Stimulated activated CD8-positive, alpha-beta memory T cell treated with anti-CD3 and anti-CD28 coated beads, Interleukin-7, amount 100 ng/mL, for 1 hour (primary cell): ENCODE measurements at places on chromosomes 3 and 15.

DNA sequence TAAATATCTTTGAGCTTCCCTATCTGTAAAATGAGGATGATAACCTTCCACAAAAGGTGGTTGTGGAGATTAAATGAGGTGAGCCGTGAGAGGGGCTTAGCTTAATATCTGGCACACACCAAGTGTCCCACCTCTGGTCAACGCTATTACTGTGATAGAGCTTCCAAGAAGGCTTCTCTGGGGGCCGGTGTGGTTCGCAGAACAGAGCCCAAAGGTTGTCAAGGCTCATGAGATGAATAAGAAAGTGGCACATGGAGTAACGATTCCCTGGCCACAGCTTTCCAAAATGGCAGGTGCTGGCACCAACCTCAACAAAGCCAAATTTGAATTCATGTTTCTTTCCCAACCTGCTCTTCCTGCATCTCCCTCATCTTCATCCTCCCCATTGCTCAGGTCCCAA, 10.4 kb downstream of the KY start:
- no peak for DNase-seq

GRCh38 chr15:44501768-44502366, 35.1 kb upstream of the EIF3J start:
- no peak for DNase-seq

GRCh38 chr15:67322481-67322880, 67.9 kb downstream of the IQCH start:
- DNase-seq = no peak

- no peak for DNase-seq
Measured at GRCh38 chr15:38547255-38547997, 17.2 kb downstream of the RASGRP1 start.

DNA sequence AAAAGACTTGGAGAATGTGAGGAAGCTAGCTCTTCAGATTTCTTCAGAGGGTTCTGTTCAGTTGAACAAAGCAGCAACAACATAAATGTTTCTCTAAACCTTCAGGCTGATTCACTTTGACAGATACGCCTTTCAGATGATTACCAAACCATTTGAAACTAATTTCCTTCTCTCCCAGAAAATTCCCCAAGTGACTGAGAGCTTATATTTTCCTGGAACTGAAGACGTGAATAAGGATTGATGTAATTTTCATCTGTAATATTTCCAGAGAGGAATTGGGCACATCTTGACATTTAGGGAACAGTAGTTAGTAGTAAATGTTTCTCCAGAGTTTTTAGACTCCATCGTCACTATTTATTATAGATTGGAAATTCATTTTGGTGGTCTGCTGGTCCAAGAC, 108.6 kb upstream of the AADACL2 start:
- DNase-seq = no peak

GRCh38 chr15:77599899-77600298, 32.8 kb downstream of the LINGO1 start:
- DNase-seq = no peak

- DNase-seq = no peak
Measured at GRCh38 chr3:81778678-81779182, 17.3 kb upstream of the GBE1 start.

GRCh38 chr3:44984335-44984734, 8.3 kb downstream of the EXOSC7 start:
- DNase-seq = no peak

- no peak for DNase-seq
Measured at GRCh38 chr3:156674911-156675829, 780 bp downstream of the TIPARP start.

DNA sequence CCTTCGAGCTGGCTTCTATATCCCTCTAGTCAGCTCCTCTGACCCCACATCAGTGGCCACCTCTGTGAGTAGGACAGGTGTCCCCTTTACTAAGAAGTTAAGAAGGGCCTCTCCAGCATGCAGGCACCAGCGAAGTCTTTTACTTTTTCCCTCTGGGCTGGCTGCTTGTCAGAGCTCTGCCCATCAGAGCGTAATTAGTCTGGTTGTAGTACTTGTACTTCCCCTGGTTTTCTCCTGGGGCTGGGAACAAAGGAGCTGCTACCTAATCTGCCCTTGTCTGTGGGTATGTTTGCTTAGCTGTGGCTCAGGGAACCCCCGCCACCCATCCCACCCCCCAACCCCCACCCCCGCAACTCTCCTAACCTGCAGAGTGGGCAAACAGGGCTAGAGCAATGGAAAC, 27.4 kb upstream of the ALPK3 start:
- DNase-seq = no peak

GRCh38 chr3:170043506-170043905, 5.7 kb downstream of the GPR160 start:
- no peak for DNase-seq

- DNase-seq = no peak
Measured at GRCh38 chr3:72077473-72078259, 292.7 kb upstream of the PROK2 start.

- DNase-seq = no peak
Measured at GRCh38 chr3:54891540-54891897, 36.3 kb downstream of the LRTM1 start.

DNA sequence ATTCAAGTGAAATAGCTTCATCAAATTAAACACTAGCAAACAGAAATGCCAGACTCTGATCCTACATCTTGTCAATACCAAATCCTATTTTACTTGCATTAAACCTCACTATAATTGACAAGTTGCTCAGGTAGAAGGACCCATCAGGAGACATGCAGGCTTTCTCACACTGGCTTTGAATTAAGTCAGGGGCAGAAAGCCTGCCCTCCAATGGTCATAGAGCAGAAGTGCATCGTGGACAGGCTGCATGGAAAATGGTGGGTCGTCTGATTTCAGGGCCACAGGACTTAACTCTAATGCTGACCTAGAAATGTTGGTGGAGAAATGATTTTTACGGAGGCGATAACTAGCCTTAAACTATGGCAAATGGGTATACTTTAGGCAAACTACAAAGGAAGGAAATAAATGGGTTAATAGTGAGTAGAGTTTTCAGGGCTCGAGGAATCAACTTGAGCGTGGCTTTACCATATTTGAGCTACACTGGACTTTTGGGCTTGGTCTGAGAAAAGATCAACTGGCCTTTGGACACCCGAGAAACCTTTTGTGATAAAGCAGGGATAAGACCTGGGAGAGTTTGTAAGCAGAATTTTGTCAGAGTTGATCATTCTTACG, 283.9 kb downstream of the GRM7 start:
- DNase-seq = no peak

DNA sequence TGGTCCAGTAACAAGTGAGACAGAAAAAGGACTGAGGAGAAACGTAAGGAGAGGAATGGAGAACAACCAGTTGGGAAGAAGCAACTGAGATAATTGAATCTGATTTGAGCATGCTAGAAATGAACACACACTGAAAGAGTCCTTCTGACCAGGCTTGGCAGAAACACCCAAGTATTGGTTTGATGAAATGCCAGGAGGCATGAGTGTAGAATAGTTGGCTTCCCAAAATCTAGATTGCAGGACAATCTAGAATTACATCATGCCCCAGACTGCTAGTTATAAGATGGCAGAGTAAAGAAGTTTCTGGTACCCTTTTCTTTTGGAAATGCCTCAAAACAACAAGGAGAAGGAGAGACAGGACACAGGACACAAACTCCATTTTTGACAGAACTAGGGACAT, 189.7 kb upstream of the STT3B start:
- DNase-seq = no peak

DNA sequence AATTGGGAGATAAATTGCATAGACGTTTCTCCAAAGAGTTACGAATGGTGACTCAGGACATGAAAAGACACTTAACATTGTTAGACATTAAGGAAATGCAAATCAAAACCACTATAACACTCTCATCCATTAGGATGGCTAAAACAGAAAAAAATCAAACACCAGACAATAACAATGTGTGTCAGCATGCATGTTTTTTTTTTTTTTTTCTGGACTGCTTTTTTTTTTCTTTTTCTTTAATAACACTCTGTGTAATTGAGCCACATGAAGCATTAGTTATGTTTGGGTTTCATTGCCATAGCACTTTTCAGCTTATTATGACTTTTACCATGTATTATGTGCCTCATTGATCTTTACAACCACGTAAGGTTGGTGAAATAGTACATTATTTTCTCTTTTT, 95.0 kb downstream of the NFKBIZ start:
- DNase-seq = no peak

- DNase-seq = no peak
Measured at GRCh38 chr3:20103731-20104130, 63.5 kb downstream of the KAT2B start.

DNA sequence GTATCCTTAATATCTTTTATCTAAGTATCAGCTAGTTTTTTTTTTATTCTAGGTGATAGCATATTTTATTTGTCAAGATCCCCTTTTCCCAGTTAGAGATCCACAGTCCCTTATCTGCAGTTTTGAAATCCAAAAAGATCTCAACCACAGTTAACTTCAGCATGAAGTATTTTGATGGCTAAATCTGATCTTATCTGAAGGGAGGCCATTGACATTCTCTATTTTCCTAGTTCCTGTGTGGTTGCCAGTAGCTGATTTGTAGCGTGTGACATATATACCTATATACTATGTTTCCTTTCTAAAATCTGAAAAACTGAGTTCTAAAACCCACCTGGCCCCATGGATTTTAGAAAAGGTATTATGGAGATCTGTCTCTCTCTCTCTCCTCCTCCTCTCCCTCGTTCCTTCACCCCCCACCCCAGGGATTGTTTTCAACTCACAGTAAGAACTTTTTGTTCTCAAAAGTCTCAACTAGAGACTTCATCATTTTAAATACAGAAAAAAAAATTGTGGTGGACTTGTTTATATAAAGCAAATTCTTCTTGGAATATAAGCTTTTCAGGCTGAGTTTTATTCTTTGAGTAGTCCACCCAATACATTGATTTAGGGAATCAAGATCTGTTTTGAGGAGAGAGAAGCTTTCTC, 12.3 kb downstream of the TCF12 start:
- no peak for DNase-seq

- no peak for DNase-seq
Measured at GRCh38 chr15:73328981-73329380, 39.8 kb downstream of the HCN4 start.

DNA sequence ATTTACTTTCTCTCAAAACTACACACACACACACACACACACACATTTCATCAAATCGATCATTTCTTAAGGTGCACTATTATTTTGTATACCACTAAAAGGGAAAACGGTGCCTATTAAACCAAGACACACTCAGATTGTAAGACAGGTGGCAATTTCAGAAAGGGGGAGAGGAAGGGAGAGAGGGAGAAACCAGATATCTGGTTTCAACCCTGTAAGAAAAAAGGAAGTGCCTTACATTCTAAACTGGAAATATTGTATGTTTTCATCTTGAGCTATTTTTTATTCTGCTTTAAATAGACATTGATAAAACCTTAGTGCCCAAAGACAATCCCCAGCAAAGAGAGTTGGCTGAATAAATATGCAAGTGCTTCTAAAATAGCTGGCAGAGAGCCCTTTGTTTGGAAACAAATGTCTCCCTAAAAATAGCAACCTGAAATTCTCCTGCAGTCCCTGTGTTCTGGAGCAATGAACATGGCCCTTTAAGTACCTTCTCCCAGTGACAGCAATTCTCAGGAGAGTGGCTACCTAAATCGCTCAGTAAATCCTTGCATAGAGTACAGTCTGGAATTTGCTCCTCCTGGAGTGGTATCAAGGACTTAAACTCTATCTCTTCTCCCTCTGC, 85.7 kb downstream of the RARB start:
- no peak for DNase-seq

- DNase-seq = no peak
Measured at GRCh38 chr15:90942354-90943120, 7.5 kb downstream of the UNC45A start.

DNA sequence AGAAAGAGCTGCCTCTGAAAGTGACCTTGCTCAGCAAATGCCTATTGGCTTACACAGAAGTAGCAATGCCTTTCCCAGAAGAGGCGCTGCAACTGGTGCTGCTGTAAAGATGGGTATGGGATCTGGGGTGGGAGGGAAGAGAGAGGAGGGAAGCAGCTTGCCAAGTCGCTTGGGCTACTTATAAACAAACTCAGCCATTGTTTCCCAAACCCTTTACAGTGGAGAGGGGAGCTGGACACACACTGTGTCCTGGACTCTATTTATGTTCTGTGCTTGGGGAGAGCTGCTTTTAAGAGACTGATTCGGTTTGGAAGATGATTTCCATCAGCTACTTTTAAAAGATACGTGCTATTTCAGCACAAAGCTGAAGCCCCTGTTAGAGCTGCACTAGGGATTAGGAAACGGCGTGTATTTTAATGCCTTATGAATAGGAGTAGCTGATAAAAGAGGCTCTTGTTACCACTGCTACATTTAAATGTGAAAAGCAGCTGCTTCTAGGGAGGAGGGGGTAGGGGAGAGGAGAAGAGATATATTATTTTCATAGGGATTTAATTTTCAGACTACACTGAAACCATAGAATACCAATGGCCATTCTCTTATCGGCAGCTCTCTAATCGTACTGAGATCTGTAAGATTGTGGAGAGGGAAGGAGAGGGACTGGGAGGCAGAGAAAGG, 440.6 kb downstream of the MCTP2 start:
- no peak for DNase-seq

GRCh38 chr3:59540696-59541095, 490.9 kb upstream of the CFAP20DC start:
- DNase-seq = no peak

GRCh38 chr3:114706591-114707232, 412.9 kb downstream of the TIGIT start:
- DNase-seq = no peak

- no peak for DNase-seq
Measured at GRCh38 chr3:190807719-190808375, 54.6 kb downstream of the GMNC start.

GRCh38 chr3:8891774-8892173, 71.5 kb downstream of the RAD18 start:
- no peak for DNase-seq

DNA sequence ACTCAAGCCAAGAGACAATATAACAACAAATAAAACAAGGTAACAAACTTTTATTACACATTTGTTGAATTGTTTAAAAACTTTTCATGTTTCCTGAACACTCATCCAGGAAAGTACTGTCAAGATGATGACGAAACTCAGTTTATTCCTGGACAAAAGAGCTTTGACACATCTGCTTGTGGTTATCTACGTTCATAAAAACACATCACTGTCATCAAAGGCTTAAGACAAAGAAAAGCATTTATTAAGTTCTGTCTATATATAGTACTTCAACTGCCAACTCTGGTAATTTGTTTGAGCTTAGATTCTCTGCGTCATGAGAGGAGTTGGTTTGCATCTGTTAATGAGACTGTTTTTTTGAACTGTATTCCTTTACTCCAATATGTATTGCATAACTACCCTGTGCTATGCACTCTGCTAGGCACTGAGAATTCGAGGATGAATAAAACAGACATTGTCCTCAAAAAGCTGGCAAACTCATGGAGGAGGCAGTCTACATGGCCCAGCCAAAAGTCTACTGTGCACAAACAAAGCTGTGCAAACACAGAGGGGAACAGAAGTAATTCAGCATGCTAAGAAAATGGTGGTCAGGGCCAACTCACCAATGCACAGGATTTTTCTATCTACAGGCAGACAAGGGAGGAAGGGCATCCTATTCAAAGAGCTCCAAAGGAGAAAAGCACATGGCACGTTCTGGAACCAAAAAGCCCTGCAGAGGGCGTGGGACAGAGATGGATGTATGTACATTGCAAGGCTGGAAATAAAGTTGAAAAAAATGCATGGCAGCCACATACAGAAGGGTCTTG, 21.5 kb downstream of the PLD1 start:
- DNase-seq = no peak
